ENCODE measurements at places on chromosomes 16 and 17.

GRCh38 chr17:1746975-1747543 lies 4.4 kb downstream of the SERPINF2 start:
- peak; percentile 54 for DNase-seq

- peak; percentile 57 for DNase-seq
Observed at GRCh38 chr17:2087597-2088211, 32.8 kb downstream of the HIC1 start.

DNA sequence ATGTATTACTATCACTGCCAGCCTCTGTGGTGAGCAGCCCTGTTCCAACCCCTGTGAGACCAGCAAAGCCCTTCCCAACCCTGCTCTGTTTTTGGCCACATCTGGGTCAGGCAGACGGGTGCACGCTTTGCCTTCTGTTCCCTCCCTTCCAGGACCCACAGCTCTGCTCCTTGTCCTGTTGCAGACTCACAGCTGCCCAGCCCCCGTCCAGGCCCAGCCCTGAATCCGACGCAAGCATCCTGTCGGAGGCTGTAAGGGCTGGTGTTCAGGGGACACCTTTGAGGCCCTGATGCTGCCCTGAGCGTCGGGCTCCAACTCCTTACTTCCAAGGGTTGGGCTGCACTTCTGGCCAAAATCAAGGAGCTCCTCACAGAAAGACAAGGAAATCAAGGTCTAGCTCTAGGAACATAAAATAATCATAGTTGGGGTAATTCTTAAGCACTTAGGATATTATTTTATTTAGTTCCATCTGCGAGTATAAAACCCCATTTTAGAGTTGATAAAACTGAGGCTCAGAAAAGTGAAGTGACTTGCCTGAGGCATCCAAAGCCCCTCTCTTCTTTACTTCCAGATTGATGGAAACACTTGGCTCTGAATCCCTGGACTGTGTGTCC lies 14.3 kb upstream of the SRCIN1 start:
- no peak for DNase-seq

GRCh38 chr16:56423584-56424403 lies 1.6 kb downstream of the AMFR start:
- DNase-seq: no peak

DNA sequence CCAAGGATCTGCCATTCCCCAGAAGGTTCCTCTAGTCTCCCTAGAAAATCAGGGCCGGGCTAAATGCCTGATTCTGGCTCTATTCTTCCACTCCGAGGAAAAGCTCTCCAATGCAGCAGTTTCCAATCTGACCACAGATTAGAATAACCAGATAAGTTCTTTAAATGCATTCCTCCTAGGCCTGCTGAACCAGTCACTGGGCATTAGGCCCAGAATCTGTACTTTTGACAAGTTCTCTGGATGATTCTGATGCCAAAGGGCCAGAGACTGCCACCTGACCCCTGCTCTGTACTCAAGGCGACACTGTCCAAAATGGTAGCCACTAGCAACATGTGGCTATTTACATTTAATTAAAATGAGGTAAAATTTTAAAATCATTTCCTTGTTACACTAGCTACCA lies 22.3 kb downstream of the MAP3K14 start:
- DNase-seq: peak; percentile 89

GRCh38 chr17:19383681-19384470 lies 3.1 kb downstream of the MFAP4 start:
- no peak for DNase-seq

DNA sequence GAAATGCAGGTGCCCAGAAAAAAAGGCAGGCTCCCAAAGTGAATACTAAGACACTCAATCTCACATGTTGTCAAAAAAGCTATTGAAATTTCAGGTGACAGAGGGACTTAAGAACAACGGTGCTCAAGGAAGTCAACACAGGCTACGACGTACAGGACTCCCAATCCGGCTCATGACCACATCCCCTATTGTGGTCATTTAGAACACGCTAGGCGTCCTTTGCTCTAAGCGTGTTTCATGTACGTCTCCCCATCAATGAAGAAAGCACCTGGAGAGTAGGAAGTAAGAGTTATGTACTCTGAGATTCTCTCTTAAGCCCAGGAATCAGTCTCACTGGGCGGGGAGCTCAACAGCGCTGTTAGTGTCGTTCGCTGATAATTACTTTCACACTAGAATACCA lies 94.1 kb downstream of the MRM3 start:
- DNase-seq: no peak

DNA sequence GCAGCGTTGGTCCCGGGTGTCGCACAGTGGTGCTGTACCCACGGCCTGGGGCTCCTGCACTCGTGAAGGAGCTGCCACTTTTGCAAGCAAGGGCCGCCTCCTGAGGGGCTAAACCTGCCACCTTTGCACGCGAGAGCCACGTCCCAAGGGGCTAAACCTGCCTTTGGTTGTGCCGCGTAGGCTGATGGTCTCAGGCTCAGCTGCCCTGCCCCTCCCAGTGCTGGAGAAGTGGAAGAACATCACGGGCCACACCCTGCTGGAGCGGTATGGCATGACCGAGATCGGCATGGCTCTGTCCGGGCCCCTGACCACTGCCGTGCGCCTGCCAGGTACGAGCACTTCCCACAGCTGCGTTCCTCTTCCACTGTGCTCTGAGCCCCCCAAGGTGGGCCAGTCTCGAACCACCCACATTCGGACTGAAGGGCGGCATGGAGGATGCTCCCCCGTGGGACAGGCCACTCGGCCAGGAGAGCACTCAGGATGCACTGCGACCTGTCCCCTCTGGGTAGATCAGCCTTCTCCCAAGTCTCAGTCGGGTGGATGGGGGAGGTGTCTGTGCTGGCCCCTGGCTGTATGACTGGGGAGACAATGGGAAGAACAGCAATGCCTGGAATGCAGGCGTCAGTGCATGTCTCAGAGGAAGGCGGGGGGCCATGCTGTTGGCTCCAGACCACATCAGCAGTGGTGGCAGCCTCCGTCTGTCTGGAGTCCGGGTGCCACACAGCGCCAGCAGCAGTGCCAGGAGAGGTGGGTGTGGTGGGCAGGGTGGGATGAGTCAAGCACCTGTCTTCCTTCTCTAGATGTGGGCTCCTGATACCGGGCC lies 20.7 kb downstream of the ACSF3 start:
- DNase-seq: peak; percentile 29

GRCh38 chr16:74896389-74897370 lies 88.2 kb downstream of the WDR59 start:
- DNase-seq: peak; percentile 45

DNA sequence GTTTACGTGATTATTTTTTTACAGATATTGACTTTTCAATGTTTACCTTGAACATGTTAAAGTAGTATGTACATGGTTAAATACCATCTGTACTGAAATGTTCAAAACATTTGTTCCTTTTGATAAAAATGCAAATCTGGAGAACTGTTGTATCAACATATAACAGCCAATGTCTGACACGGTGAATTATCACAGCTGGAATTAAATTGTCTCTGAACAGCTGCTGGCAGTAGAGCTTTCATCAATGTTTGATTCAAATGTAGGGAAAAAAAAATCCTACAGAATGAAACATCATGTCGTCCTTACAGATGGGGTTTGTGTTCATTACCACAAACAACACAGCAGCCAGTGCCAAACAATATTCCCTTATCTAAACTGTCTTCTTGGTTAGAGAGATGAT lies 79.9 kb downstream of the TOX3 start:
- DNase-seq: no peak

- no peak for DNase-seq
Observed at GRCh38 chr17:62852195-62852594, 44.1 kb upstream of the MARCHF10 start.

DNA sequence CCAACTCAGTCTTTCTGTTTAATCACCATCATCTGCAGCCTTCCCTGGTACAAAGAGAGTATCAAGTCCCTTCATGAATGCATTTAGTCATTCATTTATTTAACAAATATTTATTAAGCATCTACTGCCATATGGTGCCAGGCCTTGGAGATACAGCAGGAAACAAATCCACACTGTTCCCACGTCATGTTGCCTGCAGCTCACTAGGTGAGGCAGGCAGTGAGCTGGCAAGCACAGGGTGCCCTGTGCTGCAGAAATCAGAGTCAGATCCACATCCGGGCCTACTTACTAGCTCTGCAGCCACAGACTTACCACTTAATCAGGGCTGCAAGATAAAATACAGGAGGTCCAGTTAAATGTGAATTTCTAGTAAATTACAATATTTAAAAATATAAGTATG lies 38.5 kb upstream of the CES5A start:
- no peak for DNase-seq

DNA sequence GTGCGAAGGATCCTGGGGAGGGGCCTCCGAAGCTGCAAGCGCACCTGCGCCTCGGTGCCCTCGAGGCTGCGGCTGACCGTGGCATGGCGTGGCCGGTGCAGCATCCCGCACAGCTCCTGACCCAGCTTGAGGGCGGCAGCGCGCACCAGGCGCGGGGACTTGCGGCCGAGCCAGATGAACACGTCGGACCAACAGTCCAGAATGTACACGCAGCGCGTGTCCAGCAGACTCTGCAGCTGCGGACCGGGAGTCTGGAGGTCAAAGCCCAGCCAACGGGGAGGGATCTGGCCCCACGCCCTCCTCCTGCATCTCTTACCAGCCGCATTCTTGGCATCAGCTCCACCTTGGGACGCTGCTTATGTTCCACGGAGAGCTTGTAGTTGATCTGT lies 10.9 kb downstream of the FLII start:
- DNase-seq: no peak

GRCh38 chr16:56450275-56450985 lies 702 bp downstream of the NUDT21 start:
- peak; percentile 15 for DNase-seq

- no peak for DNase-seq
Observed at GRCh38 chr16:25916037-25916436, 224.3 kb downstream of the HS3ST4 start.

- no peak for DNase-seq
Observed at GRCh38 chr17:46753776-46754175, 64.7 kb downstream of the WNT3 start.

DNA sequence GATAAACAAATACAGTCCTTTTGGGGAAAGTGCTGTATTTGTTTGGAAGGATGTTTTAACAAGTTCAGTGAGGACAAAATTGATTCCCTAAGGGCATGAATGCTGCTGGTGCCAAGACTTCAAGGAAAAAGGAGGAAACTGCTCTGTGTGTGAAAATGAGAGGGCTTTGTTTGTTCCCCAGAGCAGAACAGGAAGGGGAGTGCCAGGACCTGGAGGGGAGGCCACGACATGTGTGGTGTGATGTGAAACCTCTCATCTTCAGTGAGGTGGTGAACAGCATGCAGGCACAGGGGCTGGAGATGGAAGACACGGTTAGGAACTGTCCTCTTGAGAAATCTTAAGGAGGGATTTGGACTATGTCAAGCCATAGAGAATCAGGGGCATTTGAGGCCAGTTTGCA lies 46.6 kb upstream of the GRIN2A start:
- DNase-seq: no peak

GRCh38 chr17:48294806-48295361 lies 135.1 kb downstream of the SKAP1 start:
- peak; percentile 3 for DNase-seq

DNA sequence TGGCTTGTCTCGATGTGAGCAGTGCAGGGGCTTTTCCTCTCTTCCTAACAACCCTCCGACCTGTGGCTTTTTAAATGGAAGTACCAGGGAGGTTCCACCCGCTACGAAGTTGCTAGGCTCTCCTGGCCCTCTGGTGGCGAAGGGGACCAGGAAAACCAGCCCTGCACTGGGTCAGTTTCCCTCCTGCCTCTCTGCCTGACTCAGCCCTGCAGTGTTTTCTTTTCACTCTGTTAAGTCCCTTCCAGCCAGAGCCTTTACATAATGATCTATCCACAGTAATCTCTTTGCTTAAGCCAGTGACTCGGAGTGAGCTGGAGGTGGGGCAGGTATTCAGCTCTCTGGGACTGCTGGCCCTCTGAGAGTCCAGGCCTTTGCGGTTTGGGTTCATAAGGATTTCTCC lies 331.3 kb upstream of the EEF2KMT start:
- no peak for DNase-seq

DNA sequence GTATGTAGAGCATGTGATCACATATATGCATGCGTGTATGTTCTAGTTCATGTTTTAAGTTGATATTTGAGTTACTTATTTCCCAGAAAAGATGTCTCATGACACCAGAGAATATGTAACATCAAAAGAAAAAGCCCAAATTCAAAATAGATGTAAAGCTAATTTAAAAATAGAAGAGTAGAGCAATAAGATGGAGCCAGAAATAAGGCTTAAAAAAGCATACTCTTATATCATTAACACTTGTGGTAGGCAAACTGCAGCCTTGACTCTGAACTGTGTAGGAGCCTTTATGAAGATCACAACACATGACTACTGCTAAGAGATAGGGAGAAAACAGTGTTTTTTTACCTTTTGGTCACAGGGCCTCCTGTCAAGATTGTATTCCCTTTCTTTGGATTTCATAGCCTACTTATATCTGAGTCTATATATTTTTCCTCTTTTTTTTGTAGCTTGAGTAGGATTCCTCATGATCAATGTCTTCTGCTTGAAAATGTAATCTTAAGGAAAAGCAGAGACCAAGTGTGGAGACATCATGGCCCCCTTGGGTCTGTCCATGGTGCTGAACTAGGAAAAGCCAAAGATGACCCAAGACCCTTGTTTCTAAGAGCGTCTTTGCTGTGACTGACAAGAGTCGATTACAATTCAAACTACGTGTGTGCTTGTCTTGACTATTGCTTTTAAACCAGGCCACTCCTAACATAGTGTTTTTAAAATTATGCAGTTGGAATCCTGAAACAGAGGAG lies 390.4 kb downstream of the SHISA9 start:
- no peak for DNase-seq

DNA sequence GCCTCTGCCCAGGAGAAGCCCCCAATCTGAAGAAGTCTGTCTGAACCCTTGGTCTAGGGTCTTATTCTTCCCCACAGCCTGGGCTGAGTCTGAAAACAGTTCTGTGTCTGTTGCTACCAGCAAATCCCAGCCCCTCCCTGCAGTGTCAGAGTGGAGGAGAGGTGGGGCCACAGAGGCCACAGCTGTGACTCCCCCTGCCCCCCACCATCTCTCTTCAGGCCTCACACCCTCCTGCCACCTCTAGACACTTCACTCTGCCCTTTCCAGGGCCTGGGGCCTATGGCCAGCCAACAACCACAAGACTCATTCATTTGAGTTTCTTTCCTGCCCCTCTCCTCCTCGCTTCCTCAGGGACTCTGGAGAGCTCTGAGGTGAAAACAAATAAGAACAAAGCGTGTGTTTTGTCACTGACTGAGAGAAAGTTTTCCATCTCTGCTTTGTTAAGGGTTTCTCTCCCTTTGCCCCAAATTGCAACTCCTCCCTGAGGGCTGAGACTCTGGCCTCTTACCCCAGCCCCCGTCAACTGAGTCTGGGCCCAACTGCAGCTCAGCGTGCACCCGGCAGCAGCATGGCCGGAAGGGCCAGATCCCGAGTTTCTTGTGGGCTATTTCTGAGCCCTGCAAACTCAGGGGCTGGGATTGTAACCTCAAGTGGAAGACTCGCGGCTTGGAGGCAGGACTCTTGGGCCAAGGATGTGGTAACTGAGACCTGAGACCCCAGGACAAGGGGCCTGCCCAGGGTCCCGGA lies 13.2 kb downstream of the C17orf50 start:
- no peak for DNase-seq

DNA sequence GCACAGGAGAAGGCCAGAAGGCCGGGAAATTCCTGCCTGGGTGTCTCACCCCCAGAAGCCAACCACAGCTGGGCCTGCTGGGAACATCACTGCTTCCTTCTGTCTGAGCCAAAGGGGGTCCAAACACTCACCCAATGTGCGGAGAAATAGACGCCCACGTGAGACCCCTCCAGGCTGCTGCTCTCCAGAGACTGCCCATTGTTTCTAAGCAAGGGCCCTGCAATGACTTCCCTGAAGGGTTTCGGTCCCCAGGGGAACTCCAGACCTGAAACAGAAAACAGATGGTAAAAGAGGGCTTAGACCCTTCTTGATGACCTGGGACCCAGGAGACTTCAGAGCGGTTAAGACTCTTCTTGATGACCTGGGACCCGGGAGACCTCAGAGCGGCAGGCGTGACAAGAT lies 41.3 kb downstream of the MRM3 start:
- DNase-seq: no peak

- no peak for DNase-seq
Observed at GRCh38 chr17:13204607-13205237, 186.9 kb upstream of the ELAC2 start.

Data from cardiac fibroblast (primary cell).